Activated CD4-positive, alpha-beta T cell treated with anti-CD3 and anti-CD28 coated beads for 36 hours (primary cell): ENCODE measurements at places on chromosomes 12 and 14.

GRCh38 chr12:73136386-73136785, 864.2 kb downstream of the TRHDE start:
- no peak for DNase-seq

DNA sequence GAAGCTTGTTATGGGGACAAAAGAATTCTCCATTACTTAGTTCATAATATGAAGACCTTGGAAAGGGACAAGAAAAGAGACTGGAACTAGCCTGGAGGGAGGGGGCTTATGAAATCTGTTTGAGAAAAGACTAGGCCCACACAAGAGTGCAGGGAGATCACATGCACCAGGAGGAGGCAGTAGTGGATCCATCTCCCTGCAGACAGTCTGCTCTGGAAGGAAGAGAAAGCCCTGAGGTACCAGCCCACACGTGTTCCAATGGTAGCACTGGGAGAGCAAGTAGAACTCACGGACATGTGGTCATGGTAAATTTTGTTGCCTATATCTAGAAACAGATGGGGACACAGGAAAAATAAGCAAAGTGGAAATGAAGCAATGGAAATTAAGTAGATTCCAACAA, 445.4 kb downstream of the SOX5 start:
- no peak for DNase-seq

- DNase-seq: no peak
Measured at GRCh38 chr14:53696217-53696965, 260.2 kb downstream of the BMP4 start.

DNA sequence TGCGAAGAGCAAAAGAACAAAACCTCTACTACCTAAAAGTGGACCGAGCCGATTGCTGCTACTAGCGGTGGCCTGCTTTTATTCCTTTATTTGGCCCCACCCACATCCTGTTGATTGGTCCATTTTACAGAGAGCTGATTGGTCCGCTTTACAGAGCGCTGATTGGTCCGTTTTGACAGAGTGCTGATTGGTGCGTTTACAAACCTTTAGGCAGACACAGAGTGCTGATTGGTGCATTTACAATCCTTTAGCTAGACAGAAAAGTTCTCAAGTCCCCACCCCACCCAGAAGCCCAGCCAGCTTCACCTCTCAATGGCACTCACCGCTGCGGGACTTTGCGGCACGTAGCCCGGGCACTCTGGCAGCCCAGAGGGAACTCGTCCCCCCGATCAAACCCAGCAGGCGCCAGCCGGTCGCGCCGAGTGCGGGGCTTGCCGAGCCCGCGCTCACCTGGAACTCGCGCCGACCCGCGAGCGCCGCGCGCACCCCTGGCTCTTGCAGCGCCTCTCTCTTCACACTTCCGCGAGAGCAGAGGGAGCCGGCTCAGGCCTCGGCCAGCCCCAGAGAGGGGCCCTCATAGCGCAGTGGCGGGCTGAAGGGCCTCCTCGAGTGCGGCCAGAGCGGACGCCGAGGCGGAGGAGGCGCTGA, 8.7 kb upstream of the FGD4 start:
- DNase-seq: peak; percentile 62

GRCh38 chr14:98364961-98365360, 907.0 kb downstream of the BCL11B start:
- no peak for DNase-seq

DNA sequence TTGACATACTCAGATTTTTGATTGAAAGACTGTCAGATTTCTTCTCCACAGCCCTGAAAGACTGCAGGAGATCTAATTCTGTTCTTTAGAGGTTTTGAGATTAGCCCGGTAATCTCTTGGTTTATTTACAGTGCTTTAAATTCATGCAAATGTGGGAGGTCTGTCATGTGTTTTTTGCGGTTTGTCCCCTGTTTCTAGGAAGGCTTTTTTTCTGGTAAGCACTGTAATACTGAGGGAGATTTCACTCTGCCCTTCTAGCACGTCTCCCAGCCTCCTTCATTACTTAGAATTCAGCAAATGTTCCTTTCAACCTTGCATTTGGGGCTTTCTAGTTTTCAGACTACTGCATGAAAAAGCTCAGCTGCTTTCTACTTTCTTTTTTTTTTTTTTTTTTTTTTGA, 31.1 kb downstream of the GPHN start:
- no peak for DNase-seq

DNA sequence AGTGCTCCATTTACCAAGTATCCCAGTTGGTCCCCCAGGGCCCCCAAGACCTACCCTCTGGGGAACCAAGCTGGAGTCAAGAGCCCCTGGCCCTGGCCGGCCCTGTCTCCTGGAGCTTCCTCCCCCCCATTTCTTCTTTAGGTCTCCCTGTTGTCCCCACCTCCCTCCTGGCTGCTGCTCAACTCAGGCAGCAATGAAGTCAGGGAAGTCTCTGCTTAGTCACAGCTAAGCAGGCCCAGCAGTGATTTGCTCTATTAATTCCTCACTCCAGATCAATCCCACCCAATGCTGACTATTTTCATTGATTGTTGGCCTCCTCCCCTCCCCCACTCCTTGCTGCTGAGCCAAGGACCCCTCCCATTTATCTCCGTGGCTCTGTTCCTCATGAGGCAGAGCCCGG, 28.3 kb downstream of the VSX2 start:
- DNase-seq: no peak

DNA sequence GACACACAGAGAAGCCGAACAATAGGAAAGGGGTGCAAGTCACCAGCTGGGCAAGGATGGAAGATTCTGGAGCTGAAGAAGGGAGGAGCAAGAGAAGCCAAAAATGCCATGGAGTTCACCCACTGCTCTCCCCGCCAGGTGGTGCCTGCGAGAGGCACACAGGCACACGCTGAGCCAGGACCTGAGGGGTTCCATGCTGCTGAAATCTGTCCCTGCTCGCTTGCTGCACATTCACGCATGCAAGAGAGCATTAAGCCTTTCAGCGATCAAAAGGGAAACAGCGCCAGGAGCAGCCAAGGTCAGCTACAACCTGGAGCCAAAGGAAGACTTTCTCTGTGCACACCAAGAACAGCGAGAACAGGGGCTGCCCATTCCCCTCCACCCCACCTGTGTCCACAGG, 104.1 kb downstream of the ANO2 start:
- DNase-seq: no peak

DNA sequence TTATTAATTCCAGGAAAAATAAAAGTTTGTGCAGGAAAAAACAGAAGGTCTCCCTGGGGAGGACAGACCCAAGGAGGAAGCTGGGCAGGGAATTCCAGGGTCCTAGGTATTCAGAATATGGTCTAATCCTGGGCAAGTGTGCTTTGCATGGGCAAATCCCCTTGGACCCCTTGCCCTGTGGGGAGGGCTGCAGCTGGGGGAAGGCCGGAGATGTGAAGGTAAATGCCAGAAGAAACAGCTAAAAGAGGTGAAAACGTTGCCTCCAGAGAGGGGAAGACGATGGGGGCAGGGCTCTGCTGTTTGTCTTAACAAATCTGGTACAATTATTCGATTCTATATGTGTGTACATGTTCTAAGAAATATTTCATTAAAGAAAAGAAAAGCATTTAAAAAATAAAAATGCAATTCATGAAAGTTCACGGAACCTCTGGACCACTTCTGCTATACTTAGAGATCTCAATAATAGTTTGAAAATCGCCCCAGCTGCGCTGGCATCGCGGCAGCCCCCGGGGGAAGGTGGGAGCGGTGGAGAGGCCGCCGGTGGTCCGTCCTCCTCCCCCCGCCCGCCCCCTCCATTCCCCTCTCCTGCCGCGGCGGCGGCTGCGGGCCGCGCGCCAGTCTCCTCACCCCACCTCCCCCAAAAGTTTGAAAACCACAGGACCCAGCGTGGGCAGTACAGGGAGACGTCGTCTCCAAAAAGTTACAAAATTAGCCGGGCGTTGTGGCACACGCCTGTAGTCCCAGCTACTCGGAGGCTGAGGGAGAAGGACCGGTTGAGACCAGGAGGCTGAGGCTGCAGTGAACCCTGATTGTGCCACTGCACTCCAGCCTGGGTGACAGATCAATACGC, 1.5 kb upstream of the PRPF40B start:
- no peak for DNase-seq

DNA sequence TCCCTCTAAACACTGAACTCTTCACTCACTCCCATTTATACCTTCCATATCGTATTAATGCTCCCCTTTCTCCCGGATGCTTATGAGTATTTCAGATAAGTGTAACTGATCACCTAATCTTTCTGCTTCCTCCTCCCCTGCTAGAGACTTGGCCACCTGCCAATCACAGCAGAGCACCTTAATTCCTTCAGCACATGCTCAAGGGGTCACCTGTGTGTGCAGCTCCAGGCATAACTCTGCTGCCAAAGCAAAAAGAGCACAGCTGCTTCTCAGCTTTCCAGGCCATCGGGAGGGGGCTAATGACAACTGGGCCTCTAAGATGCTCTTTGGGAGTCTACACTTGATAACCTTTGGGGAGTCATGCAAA, 106.9 kb upstream of the DYRK2 start:
- DNase-seq: no peak

DNA sequence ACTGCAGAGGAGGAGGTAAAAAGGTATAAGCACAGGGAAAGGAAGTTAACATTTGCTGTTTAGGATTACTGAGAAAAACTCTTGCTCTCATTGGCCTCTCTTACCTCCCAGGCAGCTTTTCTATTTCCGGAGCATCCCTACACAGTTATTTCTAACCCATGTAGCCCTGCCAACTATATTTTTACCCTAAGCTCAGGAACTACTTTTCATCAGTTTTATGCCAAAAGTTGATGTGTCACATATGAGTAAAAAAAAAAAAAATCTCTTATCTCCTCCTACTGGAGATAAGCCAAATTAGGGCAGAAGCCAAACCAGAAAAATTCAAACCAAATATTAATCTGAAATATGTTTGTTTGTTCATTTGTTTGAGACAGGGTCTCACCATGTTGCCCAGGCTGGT, 34.4 kb upstream of the PSMA6 start:
- DNase-seq: no peak

- DNase-seq: no peak
Measured at GRCh38 chr12:109056891-109057290, 4.5 kb downstream of the USP30 start.

GRCh38 chr14:61219673-61220072, 61.5 kb downstream of the TMEM30B start:
- no peak for DNase-seq

DNA sequence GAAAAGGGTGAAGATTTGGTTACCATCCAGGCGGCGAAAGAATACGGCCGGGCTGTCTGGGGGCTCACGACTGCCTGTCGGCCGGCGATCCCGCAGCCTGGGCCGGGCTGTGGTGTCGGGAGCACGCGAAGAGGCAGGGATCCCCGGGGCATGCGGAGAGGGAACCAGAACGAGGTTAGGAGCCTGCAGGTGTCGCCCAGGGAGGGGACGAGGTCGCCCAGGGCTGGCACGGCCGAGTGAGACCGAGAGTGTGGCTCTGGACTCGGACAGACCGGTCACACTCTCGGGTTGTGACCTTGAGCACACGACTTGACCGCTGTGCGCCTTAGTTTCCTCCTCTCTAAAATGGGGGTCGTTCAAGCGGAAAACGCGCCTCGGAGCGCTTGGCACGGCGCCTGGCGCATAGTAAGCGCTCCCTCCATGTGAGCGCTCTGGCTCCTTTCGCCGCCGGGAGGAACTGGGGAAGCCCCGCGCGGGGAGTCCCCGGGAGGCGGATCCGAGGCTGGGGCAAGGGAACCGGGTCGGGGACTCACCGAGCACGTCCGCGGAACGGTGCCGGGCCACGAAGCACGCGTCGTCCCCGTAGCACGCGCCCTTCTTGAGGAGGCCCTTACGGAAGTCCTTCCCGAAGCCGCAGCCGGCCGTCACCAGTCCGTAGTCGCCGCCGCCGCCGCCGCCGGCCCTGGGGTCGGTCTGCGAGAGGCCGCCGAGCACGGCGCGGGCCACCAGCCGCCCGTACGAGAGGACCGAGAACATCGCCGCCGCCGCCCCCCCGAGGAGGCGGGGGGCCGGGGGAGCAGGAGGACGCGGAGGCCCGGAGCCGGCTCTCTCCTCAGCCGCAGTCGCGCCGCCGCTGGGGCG, 612 bp downstream of the PPTC7 start:
- DNase-seq: peak; percentile 87

DNA sequence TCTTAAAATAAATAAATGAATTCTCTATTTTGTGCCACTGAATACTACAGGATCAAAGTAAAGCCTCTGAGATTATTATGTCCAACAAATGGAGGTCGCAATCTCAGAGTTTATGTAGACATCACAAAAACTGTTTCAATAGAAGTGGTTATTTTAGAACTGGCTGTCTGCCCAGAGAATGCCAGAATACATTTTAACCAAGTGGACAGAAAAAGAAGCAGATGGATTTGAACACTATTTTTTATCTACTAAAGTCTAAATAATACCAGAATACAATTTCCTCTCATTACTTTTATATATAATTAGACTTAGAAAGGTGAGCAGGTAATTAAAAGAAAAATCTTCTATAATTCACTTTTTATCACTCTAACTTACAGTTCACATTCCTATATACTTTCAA, 118.3 kb downstream of the MED13L start:
- DNase-seq: no peak

GRCh38 chr14:55256586-55256985, 14.6 kb upstream of the FBXO34 start:
- no peak for DNase-seq

- no peak for DNase-seq
Measured at GRCh38 chr12:26277506-26278246, 82.3 kb downstream of the SSPN start.

DNA sequence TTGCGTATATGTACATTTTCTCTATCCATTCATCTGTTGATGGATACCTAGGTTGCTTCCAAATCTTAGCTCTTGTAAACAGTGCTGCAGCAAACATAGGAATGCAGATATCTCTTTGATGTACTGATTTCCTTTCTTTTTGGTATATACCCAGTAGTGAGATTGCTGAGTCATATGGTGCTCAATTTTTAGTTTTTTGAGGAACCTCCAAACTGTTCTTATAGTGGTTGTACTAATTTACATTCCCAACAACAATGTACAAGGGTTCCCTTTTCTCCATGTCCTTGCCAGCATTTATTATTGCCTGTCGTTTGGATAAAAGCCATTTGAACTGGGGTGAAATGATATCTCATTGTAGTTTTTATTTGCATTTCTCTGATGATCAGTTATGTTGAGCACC, 44.3 kb downstream of the PELI2 start:
- no peak for DNase-seq

DNA sequence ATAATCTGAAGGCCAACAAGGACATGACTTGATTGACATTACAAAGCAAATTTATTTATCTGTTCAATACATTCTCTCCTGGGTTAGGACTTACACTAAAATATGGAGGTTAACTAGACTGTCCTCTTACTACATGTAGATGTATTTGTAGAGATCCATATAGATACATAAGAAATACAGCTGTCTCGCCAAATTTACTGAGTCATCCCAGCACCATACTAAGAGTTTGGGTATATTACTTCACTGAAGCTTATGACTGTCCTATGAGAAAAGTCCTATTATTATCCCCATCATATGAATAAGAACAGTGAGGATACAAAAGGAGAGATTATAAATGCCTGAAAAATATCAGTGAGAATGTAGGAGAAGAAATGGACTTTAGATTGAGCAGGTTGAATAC, 44.8 kb upstream of the ACSM4 start:
- DNase-seq: no peak
